Bronchial epithelial cell (primary cell): ENCODE measurements at places on chromosomes 3 and 15. TPM values are rescaled to one million over a fixed set of nuclear protein-coding genes. Genes with fewer than 3 reads are reported as not detected.

CIB2 gene
- total RNA-seq, result 1.8 and 8.6 TPM in 2 replicates

DUSP7 gene
- total RNA-seq, result 38.2 and 42.4 TPM in 2 replicates

ST3GAL6 gene
- total RNA-seq, result 2.9 and 5.4 TPM in 2 replicates

GPR87 gene
- 56.9 and 64.5 TPM in 2 replicates for total RNA-seq

SNTN gene
- total RNA-seq, result not detected in 2 replicates

SEC62 gene
- 27.1 and 39.2 TPM in 2 replicates for total RNA-seq

PROK2 gene
- not detected in 2 replicates for total RNA-seq

ALDH1A2 gene
- total RNA-seq, result 0.79 and 1.9 TPM in 2 replicates

CCDC12 gene
- 39.2 and 41.9 TPM in 2 replicates for total RNA-seq

CNTN4 gene
- total RNA-seq, result 0.26 and 0.79 TPM in 2 replicates

CHRNA3 gene
- not detected in 2 replicates for total RNA-seq

MCF2L2 gene
- total RNA-seq, result 0.26 TPM in 2 replicates

GCNT3 gene
- total RNA-seq, result 8.2 and 37.5 TPM in 2 replicates

UBA7 gene
- total RNA-seq, result 0.53 and 0.64 TPM in 2 replicates

TMEM207 gene
- not detected in 2 replicates for total RNA-seq

APH1B gene
- 4.1 and 4.7 TPM in 2 replicates for total RNA-seq

BNC1 gene
- total RNA-seq, result 37.6 and 74.2 TPM in 2 replicates

SLC15A2 gene
- 2.6 and 2.8 TPM in 2 replicates for total RNA-seq

GABRR3 gene
- total RNA-seq, result not detected in 2 replicates

THSD4 gene
- total RNA-seq, result 11.5 and 14.5 TPM in 2 replicates

CALML4 gene
- total RNA-seq, result 4.5 and 6.4 TPM in 2 replicates

ATP13A5 gene
- total RNA-seq, result 0.13 TPM in 1 of 2 replicates, not detected in the other

IQCF5 gene
- 0.53 TPM in 1 of 2 replicates, not detected in the other for total RNA-seq

LRTM1 gene
- not detected in 2 replicates for total RNA-seq

PCOLCE2 gene
- total RNA-seq, result 0.38 and 1.1 TPM in 2 replicates

CRABP1 gene
- total RNA-seq, result not detected in 2 replicates

EFCC1 gene
- under 0.01 TPM in 1 of 2 replicates, not detected in the other for total RNA-seq

KIF23 gene
- total RNA-seq, result 3.7 and 7.3 TPM in 2 replicates

CLDN18 gene
- not detected in 2 replicates for total RNA-seq

CASR gene
- not detected in 2 replicates for total RNA-seq

SLC28A2 gene
- total RNA-seq, result not detected in 2 replicates

CHL1 gene
- 0.26 TPM in 2 replicates for total RNA-seq

PARP9 gene
- 4.5 and 8.1 TPM in 2 replicates for total RNA-seq

CLSTN2 gene
- total RNA-seq, result under 0.01 and 0.26 TPM in 2 replicates

RHOV gene
- 7.1 and 38.7 TPM in 2 replicates for total RNA-seq

DNAH1 gene
- 0.79 and 1.2 TPM in 2 replicates for total RNA-seq

TEX55 gene
- not detected in 2 replicates for total RNA-seq

CCNB2 gene
- total RNA-seq, result 2.1 and 2.3 TPM in 2 replicates
